Caco-2 (cell line): ENCODE measurements at places on chromosomes 13 and 19.

GRCh38 chr19:51158474-51159129 is 16.5 kb downstream of the SIGLEC7 start:
- peak; percentile 68 for DNase-seq

- peak; percentile 33 for DNase-seq
Measured at GRCh38 chr13:30355384-30355699, 48.0 kb upstream of the KATNAL1 start.

DNA sequence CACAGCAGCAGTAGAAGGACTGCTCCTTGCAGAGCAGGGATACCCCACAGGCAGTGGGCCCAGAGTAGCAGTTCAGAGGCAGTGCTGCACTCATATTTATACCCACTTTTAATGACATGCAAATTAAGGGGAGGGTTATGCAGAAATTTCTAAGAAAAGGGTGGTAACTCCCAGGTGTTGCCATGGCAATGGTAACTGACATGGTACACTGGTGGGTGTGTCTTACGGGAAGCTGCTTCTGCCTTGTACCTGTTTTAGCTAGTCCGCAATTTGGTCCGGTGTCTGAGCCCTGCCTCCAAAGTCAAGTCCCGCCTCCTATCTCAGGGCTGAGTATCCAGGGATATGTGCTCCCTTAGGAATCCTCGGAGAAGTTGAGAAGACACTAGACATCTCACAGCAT is 79.2 kb upstream of the UQCRFS1 start:
- DNase-seq = no peak

- peak; percentile 42 for DNase-seq
Measured at GRCh38 chr19:38266981-38267597, 2.7 kb downstream of the SPINT2 start.

DNA sequence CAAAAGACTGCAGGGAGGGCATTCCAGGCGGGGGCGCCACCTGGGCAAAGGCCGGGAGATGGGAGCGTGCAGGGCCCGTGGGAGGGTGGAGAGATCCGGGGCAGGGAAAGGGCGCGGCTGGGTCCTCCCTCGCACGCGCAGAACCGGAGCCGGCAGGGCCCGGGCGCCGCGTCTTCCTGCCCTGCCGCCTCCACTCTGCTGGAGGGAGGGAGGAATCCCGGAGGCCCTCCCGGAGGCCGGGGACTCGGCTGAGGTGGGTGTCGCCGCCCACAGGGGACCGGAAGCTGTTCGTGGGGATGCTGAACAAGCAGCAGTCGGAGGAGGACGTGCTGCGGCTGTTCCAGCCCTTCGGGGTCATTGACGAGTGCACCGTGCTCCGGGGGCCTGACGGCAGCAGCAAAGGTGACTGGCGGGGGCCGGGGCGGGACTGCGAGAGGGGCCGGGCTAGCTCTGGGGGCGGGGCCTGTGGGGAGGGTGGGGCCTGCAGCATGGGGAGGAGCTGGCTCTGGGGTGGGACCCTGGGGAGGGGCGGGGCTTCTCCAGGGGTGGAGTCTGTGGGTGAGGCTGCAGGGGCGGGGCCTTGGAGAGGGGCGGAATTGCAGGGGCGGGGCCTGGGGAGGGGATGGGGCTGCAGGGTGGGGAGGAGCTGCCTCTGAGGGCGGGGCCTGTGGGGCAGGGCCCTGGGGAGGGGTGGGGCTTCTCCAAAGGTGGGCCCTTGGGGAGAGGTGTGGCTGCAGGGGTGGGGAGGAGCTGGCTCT is 51.3 kb downstream of the CELF5 start:
- DNase-seq = peak; percentile 68

DNA sequence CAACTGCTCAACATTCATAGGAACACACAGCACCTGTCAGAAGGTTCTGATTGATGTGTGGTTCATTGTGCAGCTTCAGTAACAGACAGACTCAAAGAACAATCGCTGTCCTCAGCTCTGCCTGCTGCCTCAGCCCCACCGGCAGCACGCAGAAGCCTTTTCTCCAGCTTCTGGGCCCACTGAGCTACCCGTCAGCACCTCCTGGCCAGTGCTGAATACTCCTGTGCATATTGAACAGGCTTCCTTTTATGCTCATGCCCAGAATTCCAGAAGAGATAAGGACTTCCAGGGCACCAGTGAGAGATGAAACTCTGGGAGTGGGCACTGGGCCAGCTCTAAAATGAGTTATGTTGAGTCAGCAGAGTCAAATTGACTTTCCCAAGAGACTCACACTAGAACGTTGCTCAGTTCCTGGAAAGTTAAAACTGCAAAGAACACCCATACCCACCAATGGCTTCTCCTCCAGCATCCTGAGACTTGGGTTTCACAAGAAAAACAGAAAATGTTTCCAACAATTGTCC is 119.3 kb downstream of the COL4A1 start:
- DNase-seq = no peak

GRCh38 chr13:91270031-91270430 is 77.5 kb upstream of the MIR17HG start:
- DNase-seq = no peak

DNA sequence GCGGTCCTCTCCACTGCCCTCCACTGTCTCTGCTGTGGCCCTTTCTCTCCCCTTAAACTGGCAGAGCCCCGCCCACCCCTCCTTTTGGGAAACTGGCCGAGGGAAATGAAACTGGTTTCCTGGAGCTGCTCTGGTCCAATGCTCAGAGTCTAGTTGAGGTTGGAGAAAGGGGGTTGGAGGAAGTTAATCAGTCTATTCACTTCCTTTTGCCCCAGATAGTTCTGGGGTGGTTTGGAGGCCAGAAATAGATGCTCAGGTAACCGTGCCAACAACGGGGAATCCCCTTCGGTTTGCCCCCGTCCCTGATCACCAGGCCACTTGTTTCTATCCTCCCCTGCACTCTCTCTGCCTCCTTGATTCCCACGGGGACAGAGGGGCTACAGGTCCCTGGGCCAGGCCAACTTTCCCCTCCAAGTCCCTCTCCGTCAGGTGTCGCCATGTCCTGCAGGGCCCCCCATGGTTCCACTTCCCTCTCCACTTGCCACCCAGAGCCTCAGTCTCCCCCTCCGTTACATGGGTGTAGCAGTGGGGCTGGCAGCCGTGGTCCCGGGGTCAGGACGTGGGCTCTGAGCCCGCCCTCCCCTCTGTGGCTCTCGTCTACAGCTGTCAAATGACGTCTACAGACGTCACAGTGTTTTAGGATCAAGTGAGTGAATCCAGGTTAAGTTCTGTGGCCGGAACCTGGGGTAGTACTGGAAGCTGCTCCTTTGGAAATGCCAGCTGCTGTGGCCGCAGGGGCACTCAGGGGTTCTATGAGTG is at the start of gene IL4I1:
TSS of gene IL4I1 (minus strand) at position 25 of the 759 bp plus-strand sequence. CDS start 727 bp downstream, outside the sequence.
- no peak for DNase-seq

DNA sequence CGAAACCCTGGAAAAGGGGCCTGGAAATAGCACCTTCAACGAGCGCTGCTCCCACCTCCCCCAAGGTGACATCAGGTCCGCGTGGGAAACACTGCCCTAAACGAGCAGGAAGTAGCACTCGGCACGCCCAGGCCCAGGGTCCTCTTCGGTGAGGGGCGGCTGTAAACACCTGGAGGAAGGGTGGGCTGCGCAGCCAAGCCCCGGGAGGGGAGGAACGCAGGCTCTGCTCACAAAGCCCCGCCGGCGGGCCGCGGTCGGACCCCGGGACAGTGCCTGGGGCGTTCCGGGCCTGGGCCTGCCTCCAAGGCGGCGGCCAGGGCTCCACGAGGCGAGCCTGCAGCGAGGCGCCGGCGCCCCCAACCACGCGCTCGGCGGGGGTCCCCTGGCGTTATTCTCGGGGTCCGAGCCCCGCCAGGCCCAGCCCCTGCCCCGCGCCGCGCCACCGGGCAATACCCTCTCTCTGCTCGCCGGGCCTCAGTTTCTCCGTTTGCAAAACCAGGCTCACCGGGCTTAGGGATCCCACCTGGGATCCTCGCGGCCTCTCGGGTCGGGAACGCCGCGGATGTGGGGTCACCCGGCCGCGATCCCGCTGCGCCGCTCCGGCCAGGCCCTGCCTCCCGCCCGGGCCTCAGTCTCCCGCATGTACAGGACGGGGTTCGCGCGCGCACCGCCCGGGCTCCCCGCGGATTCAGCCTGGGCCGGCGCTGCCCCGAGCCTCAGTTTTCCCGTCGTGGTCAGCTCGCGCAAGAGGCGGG is 630 bp downstream of the RNF126 start:
- DNase-seq = peak; percentile 51

DNA sequence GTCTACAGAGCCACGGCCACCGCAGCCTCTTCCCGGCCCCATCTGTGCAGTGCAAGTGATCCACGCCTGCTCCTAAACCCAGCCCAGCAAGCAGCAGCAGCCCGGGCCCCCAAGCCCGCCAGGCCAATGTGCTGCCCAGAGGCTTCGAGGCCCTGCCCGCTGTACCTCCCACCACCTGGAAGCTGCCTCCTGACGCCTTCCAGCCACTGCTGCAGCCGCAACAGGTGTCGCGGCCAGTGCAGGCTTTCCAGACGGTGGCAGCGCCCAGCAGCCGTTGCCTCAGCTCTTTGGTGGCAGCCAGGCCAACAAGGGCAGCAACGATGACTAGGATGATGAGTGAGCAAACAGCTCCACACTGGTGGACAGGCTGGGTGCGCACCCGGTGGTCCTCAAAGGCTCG is 50.2 kb upstream of the TPM4 start:
- DNase-seq = no peak

DNA sequence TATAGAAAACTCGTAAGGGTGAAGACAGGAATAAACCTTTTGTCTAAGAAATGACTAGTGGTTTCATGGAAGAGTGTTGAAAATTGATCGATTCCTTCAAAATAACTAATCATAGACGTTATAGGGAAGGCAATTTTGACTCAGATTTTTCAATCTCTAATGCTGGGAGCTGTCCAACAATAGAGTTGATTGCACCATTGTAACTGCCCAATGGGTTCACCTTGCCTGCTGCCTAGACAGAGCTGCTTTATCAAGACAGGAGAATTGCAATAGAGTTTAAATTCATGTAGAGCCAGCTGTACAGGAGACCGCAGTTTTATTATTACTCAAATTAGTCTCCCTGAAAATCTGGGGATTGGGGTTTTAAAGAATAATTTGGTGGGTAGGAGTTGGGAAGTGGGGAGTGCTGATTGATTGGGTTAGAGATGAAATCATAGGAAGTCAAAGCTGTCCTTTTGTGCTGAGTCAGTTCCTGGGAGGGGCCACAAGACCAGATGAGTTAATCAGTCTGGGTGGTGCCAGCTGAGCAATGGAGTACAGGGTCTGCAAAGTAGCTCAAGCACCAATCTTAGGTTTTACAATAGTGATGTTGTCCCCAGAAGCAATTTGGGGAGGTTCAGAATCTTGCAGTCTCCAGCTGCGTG is 16.8 kb upstream of the ADGRE2 start:
- DNase-seq = no peak

- DNase-seq = peak; percentile 38
Measured at GRCh38 chr13:72983085-72983768, 75.6 kb upstream of the KLF5 start.

- no peak for DNase-seq
Measured at GRCh38 chr13:93004919-93005318, 221.7 kb upstream of the GPC6 start.

DNA sequence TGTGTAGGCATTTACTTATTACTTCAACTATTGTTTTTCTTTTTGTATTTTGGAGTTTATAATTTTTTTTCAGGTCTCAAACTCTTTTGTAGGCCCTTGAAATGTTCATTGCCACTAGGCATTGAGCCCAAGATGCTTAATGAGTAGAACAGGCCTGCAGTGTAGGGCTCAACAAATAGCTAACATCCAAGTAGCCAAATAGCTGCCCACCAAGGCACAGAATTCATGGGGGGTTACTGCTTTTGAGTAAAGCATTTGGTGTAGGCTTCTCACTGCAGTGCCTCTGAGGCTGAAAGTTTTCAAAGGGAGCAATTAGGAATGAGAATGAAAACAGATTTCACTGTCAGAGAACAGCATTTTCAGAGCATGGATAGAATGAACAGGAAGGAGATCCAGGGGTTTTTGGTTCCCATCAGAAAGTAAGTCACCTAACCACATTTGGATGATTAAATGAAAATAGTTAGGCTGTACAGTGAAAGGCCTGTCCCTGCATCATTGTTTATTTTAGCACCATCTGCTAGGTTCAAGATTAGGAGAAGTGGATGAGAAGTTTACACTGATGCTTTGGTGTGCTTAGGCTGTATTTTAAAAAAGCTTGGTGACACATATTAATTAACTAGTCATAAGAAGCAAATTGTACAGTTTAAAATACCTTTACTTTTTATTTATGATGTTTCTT is 61.0 kb downstream of the EDNRB start:
- DNase-seq = no peak

DNA sequence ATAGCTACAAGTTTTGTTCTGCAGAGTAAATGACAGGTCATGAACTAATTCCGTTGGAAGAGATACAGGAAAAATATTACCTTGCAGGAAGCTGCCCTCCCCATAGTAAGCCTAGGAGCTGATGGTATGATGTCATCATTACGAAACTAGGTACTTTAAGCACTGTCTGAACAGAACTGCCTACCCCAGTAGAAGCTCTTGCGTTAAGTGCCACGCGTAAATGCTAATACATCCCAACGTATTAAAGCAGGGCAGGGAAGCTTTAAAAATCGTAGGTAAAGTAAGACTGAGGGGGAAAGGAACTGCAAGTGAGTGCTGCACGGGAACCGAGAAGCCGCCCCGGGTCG is 572 bp downstream of the UGGT2 start:
- DNase-seq = no peak

DNA sequence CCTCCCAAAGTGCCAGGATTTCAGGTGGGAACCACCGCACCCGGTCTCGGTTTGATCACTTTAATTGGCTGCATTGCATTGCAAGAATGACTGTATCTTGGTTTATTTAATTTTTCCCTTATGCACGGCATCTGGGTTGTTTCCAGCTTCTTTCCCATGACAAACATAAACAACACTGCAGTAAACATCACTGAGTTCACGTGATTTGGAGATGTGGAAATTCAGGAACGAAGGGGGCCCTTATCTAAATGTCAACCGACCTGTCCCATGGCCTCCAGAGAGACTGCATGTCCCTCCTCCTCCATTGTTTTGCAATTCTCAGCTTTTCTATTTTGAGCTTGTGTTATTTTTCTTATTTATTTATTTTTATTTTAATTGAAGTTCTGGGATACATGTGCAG is 14.4 kb upstream of the SULT2B1 start:
- no peak for DNase-seq

GRCh38 chr13:54845351-54845965 is 1816.8 kb downstream of the OLFM4 start:
- DNase-seq = no peak

DNA sequence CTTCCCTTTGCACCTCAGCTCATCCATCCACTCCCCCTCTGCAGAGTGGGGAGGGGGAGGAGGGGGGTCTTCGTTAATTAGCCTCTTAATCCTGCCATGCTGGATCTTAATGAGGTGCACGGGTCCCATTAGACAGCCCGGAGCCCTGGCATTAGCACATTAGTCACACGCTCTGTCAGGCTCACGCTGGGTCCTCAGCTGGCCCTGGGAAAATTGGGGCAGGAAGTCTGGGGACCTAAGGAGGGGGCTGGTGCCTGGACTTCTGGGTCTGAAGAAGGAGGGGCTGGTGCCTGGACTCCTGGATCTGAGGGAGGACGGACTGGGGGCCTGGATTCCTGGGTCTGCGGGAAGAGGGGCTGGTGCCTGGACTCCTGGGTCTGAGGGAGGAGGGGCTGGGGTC is 444 bp upstream of the NCCRP1 start:
- no peak for DNase-seq

- DNase-seq = peak; percentile 59
Measured at GRCh38 chr19:49851456-49852259, 699 bp downstream of the PTOV1 start.

- DNase-seq = peak; percentile 35
Measured at GRCh38 chr13:26988059-26988769, 183.4 kb downstream of the USP12 start.

- DNase-seq = no peak
Measured at GRCh38 chr13:113804703-113805430, 45.8 kb downstream of the TMEM255B start.

GRCh38 chr19:9941671-9942070 is 5.4 kb upstream of the OLFM2 start:
- DNase-seq = no peak
